ENCODE measurements at places on chromosomes 7 and 10.

GRCh38 chr7:42972699-42973500, 40.7 kb downstream of the MRPL32 start:
- DNase-seq, result no peak

GRCh38 chr7:68718097-68718551, 880.2 kb upstream of the AUTS2 start:
- no peak for DNase-seq

DNA sequence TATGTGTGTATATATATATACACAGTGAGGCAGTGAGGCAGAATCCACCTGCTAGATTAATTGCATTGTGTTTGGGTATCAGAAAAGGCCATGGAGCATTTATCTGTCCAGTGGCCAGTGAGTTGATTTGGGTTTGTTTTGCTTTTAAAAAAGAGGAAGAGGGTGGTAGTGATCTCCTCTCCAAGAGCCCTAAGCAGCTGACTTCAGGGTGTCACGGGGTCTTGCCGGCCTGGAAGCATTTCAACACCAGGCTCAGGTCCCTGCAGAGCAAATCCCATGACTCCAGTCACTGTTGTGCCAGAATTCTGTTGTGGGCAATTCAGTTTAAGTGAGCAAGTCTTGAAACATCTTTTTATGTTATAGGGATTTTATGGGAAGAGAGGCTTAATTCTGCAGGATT, 30.6 kb upstream of the GPNMB start:
- no peak for DNase-seq

DNA sequence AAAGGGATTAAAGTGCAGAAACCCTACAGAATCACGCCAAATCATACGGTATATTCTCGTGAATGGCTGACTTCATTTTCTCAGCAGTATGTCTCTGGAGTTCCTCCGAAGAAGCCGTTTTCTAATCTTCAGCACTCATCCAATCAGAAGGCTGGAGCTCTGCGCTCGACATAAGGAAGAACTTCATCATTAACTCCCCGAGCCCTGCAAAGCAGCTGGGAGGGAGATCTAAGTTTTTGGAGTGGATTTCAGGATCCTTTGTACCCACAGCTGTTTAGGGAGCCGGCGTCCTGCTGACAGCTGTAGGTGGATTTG, 40.7 kb upstream of the SDK1 start:
- no peak for DNase-seq

- no peak for DNase-seq
Measured at GRCh38 chr7:100886142-100886935, 3.2 kb downstream of the UFSP1 start.

DNA sequence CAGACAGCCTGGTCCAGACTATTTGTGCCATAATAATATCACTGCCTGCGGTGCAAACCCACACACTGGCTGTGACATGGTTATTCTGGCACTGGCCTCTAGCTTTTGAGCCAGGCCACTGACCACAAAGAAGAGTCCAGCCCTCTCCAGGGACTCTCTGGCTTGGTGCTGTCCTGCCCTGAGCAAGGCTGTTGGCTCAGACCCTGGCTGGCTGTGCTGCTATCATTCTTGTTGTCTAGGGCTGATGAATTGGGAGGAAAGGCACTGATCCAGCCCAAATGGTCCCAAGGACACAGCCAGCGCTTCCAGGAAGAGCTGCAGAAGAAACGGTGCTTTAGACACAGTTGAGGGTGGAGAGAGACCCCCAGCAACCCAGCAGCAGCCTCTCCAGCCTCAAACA, 80.8 kb downstream of the TMEM130 start:
- no peak for DNase-seq
